Stimulated activated CD8-positive, alpha-beta memory T cell treated with anti-CD3 and anti-CD28 coated beads, Interleukin-4, amount 100 ng/mL, for 1 hour (primary cell): ENCODE measurements at places on chromosomes 5 and 9.

DNA sequence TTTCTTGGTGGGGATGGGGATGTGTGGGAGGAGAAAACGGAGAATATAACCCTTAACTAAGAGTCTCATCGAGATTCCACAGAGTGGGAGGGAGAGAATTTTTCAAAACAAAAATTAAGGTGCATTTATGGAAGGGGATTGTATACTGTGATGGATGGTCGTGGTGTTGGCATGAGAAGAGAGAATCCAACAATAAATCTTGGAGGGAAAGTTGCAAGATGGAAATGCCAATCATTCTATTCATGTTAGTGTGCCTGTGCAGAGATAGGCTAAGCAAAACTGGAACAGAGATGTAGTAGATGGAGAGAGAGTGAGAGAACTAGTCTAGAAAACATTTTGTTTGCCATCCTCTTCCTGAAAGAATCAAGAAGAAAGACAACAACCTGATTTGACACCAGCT, 613.1 kb downstream of the EBF1 start:
- DNase-seq: no peak

DNA sequence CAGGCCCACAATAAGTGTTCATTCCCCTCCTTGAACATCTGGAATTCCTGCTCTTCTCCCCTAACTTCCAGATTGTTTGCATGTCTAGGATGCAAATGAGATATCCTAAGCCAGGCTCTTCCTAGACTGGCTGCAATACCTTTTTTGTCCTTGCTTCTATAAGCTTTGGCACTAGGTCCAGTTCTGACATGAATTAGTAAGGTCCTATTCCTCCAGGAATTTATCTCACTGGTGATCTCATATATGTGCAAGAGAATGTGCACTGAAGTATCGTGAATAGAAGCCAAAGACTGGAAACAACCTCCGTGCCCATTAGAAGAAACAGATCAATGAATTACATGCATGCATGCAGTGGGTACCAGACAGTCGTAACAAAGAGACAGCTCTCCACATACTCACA, 25.2 kb downstream of the DUSP1 start:
- DNase-seq: no peak

- DNase-seq: no peak
Measured at GRCh38 chr9:84230355-84231145, 110.0 kb downstream of the SLC28A3 start.

- peak; percentile 11 for DNase-seq
Measured at GRCh38 chr5:148482697-148483462, 99.1 kb downstream of the FBXO38 start.

- no peak for DNase-seq
Measured at GRCh38 chr9:74554751-74555419, 57.8 kb downstream of the RORB start.

- no peak for DNase-seq
Measured at GRCh38 chr9:95058121-95058785, 259.3 kb downstream of the FANCC start.

DNA sequence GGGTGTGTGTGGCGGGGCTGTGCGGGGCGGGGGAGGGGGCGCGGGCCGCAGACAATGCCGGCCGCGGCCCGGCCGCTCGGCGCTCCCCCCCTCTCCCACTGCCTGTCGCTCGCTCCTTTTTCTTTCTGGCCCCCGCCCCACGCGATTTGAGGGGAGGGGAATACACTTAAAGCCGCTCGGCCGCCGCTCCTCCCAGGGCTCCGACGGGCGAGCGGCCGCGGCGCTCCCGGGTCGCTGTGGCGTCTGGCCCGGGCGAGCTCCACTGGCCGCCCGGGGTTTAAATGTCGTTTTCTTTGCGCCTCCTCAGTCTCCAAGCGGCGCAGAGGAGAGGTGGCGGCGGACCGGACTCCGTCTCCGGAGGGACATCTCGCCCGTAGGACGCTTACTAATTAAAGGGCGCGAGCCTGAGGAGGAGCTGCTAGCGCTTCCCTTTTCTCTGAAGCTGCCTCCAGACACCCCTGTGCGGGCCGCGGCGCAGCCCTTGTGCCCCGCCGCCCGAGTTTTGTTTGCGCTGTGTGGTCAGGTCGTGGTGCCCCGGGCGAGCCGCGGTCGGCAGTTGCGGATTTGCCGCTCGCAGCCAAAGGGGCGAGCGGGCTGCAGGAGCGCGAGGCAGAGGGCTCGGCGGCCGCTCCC, 1.4 kb downstream of the ZSWIM6 start:
- DNase-seq: no peak

DNA sequence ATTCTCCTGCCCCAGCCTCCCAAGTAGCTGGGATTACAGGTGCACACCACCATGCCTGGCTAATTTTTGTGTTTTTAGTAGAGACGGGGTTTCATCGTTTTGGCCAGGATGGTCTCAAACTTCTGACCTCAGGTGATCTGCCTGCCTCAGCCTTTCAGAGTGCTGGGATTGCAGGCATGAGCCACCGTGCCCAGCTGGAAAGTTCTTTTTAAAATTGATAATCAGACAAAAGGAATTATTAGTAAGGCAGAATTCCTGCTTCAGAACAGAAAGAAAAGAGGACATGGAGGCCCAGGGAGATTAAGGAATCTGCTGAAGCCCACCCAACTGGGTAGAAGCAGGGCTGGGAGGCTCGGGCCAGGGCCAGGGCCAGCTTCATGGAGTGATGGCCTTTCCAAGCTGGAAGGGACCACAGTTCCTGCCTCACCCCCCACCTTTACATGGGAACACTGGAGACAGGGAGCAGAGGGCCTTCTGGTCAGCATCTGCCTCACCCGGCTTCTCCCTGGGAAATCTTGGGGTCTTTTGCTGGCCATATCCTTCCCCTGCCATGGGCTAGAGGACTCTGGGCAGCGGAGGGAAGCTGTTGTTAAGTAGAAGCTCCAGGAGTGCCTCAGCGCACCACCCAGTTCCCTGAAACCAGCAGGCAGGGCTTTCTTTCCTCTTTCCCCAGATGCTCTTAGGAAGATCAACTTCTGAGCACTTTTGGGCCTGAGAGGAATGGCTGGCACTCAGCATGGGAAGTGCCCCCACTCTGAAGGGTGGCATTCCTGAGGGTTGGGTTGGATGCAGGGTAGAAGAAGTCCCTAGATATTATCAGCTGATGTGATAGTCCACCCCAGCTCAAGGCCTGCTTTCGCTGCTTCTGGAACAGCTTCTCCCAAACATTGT, 70.1 kb downstream of the RGS3 start:
- DNase-seq: no peak

GRCh38 chr5:123699571-123699970, 187.6 kb downstream of the CSNK1G3 start:
- no peak for DNase-seq

DNA sequence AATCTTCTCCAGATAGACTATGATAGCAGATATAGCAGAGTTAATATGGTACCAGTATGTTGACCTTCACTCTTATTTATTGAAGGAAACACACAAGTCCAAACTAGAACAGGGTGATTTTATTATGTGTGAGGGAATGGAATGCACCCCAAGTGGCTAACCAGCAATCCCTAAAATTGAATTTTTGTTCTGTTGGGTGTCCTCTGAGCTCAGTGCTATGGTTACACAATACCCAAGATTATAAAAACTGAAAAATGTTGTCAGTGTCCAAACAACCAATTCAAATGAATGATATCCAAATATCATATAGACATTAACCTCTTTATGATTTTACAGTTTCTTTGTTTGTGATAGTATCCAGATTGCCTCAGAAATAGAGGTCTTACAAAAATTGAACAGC, 60.9 kb downstream of the NNT start:
- no peak for DNase-seq

DNA sequence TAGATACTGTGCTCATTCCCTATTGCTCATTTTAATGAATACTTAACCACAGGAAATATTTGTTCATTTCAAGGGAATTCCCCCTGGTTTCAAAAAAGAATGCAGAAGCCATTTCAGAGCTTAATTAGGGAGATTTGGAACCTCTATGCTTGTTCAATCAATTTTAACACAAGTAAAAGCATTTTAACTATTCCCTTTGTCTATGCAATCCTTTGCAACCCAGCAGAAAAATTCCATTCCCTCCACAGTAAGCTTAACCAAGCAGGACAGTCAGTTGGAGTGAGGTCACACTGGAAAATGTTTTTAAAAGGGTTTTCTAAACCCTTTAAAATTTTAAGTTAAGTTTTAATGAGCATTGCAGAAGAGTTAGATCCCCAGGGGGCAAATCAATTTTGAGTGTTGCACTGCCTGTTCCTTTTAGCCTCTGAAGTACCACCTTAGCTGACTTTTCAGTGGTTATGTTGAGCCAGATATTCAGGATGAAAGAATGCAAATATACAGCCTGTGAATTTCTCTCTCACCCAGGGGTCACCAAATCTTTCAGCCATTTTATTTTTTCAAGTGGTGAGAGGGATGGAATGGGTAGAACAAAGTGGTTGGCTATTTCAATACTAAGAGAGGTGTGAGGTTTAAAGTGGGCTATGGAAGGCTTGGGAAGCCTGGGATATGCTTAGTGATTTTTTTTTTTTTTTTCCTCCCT, 356.2 kb upstream of the NUDT12 start:
- DNase-seq: no peak

DNA sequence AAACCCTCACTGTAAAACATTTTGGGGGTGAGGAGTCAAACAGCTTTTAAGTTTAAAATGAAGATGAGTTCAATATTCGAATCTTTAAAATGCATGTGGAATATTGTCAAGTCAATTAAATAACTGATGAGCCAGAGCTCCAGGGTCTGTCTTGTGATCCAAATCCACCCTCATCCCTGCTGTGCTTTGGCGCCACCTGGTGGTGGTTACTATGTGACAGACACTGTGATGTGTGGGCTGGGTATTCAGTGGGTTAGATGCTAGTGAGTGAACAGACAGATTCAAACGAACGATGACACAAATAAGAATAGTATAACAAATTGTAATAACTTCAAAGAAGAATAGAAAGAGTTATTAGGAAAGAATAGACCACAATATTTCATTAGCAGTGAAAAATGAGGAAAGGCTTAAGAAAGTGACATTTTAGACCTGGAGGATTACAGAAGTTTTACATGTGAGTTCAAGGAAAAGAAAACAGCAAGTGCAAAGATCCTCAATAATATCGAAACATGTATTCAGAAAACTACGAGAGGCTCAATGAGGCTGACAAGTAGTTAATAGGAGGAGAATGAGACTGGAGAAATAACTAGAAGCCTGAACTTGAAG, 51.4 kb upstream of the CHSY3 start:
- peak; percentile 25 for DNase-seq
